Body of pancreas (tissue), 4 donors: ENCODE measurements at places on chromosomes 12 and 14. TPM values are rescaled to one million over a fixed set of nuclear protein-coding genes. Genes with fewer than 3 reads are reported as not detected.

- DNase-seq = no peak
These were observed 1.3 kb downstream of the MAX start for GRCh38 chr14:65100922-65101541.

DNA sequence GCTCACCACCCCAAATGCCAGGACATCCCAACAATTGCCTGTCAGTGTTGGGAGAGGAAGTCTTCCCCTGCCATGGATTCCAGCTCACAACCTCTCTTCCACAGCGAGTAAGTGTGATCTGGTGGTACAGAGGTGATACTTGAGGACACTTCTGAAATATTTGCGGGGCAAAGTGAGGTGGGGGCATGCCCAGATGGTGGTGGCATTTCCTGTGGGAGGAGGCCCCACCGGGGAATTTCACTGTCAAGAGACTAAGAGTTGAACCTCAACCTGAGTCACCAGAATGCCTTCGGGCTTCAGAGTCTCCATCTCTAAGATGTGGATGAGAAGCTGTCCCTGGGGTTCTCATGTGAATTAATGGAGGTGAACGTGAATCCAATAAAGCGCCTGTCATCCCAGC, 122.3 kb upstream of the RFLNA start:
- no peak for DNase-seq

- DNase-seq = peak; percentile 86
These were observed 45.1 kb upstream of the CHGA start for GRCh38 chr14:92877757-92878431.

- DNase-seq = no peak
These were observed 10.5 kb upstream of the PLBD2 start for GRCh38 chr12:113347892-113348291.

GRCh38 chr12:4164559-4165558, 108.7 kb upstream of the CCND2 start:
- DNase-seq = no peak

- DNase-seq = peak; percentile 97
These were observed 92.7 kb downstream of the LRRC74A start for GRCh38 chr14:76918782-76919394.

DNA sequence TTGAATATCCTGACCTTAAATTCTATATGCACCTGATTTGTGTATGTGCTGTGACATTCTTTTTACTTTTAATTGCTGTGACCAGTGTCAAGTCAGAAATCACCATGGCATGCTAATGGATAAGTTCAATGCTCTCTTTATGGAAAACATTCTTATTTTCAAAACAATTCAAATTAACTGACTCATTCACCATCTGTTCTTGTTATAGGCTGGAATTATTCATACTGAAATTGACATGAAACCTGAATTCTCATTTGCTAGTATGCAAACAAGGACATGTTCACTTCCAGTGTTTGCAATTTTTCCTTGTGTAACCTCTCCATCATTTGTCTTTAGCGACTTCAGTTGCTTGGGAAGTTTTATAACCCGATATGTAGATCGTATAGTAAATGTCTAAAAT, at the start of gene TAS2R30:
TAS2R30 (minus strand) TSS at position 340 of the 400 bp plus-strand sequence. CDS start 400 bp downstream, outside the sequence.
- DNase-seq = no peak

GRCh38 chr12:66337381-66338010, 35.2 kb downstream of the HELB start:
- DNase-seq = no peak

The ART4 gene
- 1.3 TPM for total RNA-seq

The TTC5 gene
- 16.6 TPM for total RNA-seq

The COA8 gene
- 15.2 TPM for total RNA-seq

The NGB gene
- not detected for total RNA-seq
